ENCODE measurements at places on chromosomes 12 and 14. TPM values are rescaled to one million over a fixed set of nuclear protein-coding genes. Genes with fewer than 3 reads are reported as not detected.

GRCh38 chr12:8057839-8058238, 8.3 kb downstream of the C3AR1 start:
- no peak overlapping the region for H3K4me3 ChIP-seq
- no peak for DNase-seq
- H3K4me1 ChIP-seq, result no peaks in the 10 kb centered on the region
- no peaks in the 10 kb centered on the region for H3K27me3 ChIP-seq
- H3K27ac ChIP-seq, result no peak overlapping the region

GRCh38 chr12:104840262-104840661, 117.8 kb downstream of the SLC41A2 start:
- no peaks in the 10 kb centered on the region for H3K27me3 ChIP-seq
- H3K4me3 ChIP-seq, result no peak overlapping the region
- H3K27ac ChIP-seq, result no peak overlapping the region
- H3K36me3 ChIP-seq, result no peaks in the 10 kb centered on the region

Gene MYO1H
- total RNA-seq, result not detected

- no peak overlapping the region for H3K4me3 ChIP-seq
- H3K27ac ChIP-seq, result no peak overlapping the region
- no peak for DNase-seq
- no peaks in the 10 kb centered on the region for H3K27me3 ChIP-seq
- H3K36me3 ChIP-seq, result no peaks in the 10 kb centered on the region
Observed at GRCh38 chr12:30385706-30386105, 310.0 kb downstream of the IPO8 start.

Gene IAPP
- not detected for total RNA-seq

Gene SERPINA5
- total RNA-seq, result 1.9 TPM

- H3K4me1 ChIP-seq, result peaks cover 6% of the 10 kb centered on the region
- no peak overlapping the region for H3K27ac ChIP-seq
- peaks cover 14% of the 10 kb centered on the region for H3K27me3 ChIP-seq
- no peaks in the 10 kb centered on the region for H3K36me3 ChIP-seq
Observed at GRCh38 chr14:30875788-30876053, 1.4 kb downstream of the COCH start.

DNA sequence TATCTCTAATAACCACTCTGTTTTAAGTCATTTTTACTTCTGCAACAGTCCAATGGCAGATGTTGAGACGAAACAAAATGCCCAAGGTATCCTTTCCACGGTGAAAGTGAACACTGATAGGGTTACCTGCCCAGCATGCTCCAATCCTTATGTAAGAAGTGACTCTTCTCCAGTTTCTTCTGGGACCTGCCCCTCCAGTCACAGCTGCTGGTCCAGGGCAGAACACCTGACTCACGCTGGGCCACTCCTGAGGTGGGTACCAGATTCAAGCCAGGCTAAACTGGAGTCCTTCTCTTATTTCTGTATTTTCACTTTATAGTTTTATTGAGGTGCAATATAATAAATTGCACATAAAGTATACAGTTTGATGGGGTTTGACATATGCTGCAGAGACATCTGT, 16.7 kb downstream of the NT5DC3 start:
- no peaks in the 10 kb centered on the region for H3K27me3 ChIP-seq
- no peak for DNase-seq
- no peak overlapping the region for H3K4me3 ChIP-seq
- H3K36me3 ChIP-seq, result no peaks in the 10 kb centered on the region
- no peaks in the 10 kb centered on the region for H3K4me1 ChIP-seq

DNA sequence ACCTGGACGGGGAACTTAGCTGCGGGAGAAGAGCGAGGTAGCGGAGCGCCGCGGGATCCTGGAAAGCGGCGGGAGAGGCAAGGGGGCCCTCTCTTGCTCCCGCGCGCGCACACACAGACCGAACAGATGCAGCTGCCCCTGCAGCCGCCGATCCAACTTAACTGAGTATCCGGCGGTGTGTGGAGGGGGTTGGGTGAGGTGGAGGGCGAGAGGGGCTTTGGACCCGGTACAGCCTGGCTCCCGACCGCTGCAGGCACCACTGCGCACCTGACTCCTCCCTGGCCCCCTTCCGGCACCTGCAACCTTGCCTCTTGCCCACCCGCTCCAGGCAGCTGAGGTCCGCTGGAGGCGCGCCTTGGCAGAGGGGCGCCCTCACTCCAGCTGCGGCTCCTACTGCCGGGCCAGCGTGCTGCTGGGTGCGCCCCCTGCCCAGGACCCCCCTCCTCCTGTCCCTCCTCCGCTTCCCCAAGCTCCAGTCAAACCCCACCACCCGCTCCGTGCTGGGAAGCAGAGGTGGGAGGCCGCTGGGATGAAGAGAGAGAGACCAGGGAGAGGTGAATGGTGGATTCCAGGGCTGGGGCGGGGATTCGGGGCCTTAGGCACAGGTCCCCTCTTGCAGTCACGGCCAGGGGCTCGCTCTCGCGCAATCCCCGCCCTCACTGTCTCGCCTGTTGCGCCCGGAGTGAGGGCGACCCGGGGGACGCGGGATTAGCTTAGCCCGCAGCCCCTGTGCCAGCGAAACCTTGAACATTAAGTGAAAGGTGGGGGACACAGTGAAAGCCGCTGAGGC, 2.6 kb downstream of the DIO3 start:
- peaks cover 89% of the 10 kb centered on the region for H3K27me3 ChIP-seq
- H3K4me1 ChIP-seq, result peaks cover 16% of the 10 kb centered on the region
- peak overlapping the region; percentile 65 for H3K4me3 ChIP-seq
- DNase-seq, result peak; percentile 74
- no peak overlapping the region for H3K27ac ChIP-seq
- no peaks in the 10 kb centered on the region for H3K36me3 ChIP-seq

GRCh38 chr12:42070036-42070435, 74.6 kb downstream of the GXYLT1 start:
- no peaks in the 10 kb centered on the region for H3K27me3 ChIP-seq
- no peak overlapping the region for H3K4me3 ChIP-seq
- no peaks in the 10 kb centered on the region for H3K36me3 ChIP-seq
- DNase-seq, result no peak

GRCh38 chr14:74616507-74616906, 4.5 kb upstream of the LTBP2 start:
- H3K36me3 ChIP-seq, result no peaks in the 10 kb centered on the region
- H3K27me3 ChIP-seq, result peaks cover 9% of the 10 kb centered on the region
- no peak for DNase-seq
- no peak overlapping the region for H3K27ac ChIP-seq
- peaks cover 4% of the 10 kb centered on the region for H3K4me1 ChIP-seq
- H3K4me3 ChIP-seq, result no peak overlapping the region

Gene CFAP54
- total RNA-seq, result 0.17 TPM

Gene PDZRN4
- total RNA-seq, result not detected

DNA sequence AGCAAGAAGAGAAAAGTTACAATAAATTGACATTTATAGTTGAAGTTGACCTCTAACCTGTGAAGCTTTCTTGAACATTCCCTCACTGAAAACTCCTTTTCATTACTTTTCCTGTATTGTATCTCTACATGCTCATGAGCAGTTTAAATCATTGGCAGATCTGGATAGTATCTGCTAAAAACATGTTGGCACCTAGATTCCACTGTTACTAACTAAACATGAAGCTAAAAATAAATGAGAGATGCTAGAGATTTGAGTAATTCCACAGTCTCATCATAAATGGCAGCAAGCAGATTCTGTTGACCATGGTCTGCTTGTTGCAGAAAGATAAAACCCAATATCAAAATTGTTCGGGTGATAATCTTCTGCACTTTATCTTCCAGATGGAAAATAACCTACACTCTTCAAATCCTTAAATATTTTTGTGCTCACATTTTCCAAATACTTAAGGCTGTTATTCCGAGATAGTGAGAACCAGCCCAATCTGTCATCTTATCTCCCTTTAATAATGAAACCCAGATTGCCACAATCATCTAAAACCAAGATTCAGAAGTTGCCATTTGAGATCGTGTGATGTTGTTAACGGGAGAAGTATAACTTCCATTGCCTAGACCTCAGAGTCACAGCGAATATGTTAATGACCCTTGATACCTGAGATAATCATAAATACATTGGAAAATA, 171.0 kb upstream of the DAAM1 start:
- H3K4me3 ChIP-seq, result no peak overlapping the region
- H3K27me3 ChIP-seq, result no peaks in the 10 kb centered on the region
